ENCODE measurements at places on chromosomes 2 and 18. TPM values are rescaled to one million over a fixed set of nuclear protein-coding genes. Genes with fewer than 3 reads are reported as not detected.

Gene ANAPC1
- polyA plus RNA-seq = 40.3 TPM

Gene CIB4
- polyA plus RNA-seq = 0.83 TPM

Gene DSC2
- polyA plus RNA-seq = 12.4 TPM

Gene ANKRD44
- 24.8 TPM for polyA plus RNA-seq

Gene TANC1
- polyA plus RNA-seq = 59.6 TPM

Gene RAB6C
- polyA plus RNA-seq = 0.51 TPM

DNA sequence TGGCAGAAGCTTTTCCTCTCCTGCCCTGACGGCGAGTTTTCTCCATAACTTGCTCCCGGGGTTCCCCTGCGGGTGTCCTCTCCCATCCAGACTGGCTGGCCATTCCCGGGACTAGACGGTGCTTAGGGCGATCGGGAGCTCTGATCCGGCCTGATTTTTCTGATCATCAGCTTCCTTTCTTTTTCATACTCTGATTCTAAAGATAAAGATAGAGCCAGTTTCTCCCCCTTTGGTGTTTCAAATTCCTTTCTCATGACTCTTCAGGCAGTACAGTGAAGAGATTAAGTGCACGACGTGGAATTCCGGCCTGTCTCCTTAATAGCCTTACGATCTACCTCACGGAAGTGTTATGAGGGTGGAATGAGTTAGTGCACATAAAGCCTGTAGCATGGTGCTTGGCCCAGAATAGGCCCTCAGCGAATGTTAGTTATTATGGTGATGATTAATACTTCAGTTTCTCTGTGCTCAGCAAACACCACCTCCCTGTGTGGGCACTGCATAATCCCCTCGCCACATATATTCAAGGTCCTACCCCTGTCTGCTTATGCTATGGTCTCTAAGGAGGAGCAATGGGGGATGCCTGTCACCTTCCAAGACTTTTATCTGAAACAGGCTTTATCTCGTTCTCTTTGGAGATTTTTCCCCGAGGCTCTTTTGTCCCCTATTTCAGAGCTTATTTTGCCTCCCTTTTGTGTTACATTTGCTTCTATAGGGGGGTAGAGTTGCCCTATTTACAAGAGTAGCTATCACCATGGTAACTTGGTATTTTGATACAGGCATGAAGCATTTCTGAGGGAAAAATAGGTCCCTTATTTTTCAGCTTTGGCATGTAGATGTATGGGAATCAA, 254.8 kb downstream of the CDH2 start:
- DNase-seq = no peak

DNA sequence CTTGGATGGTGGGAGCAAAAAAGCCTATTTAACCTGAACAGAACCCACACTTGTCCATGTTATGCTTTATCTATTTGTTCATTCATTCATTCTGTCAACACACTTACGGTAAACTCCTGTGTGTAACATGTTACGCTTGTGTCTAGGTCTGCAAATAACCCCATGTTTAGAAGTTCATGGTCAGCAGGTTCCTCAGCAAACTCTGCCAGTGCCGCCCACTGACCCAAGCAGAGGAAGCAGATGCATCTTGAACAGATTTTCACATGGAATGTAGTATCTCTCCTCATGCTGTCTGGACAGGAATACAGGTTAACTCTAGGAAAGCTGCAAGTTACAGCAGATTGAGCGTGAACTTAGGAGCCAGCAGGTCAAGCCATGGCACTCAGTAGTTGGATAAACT, 213.7 kb upstream of the COPS8 start:
- no peak for DNase-seq

GRCh38 chr2:210387074-210387473, 72.1 kb upstream of the MYL1 start:
- no peak for DNase-seq

- DNase-seq = no peak
Measured at GRCh38 chr2:131039908-131040660, 53.2 kb downstream of the FAM168B start.

- no peak for DNase-seq
Measured at GRCh38 chr2:156190517-156190916, 142.0 kb downstream of the NR4A2 start.

DNA sequence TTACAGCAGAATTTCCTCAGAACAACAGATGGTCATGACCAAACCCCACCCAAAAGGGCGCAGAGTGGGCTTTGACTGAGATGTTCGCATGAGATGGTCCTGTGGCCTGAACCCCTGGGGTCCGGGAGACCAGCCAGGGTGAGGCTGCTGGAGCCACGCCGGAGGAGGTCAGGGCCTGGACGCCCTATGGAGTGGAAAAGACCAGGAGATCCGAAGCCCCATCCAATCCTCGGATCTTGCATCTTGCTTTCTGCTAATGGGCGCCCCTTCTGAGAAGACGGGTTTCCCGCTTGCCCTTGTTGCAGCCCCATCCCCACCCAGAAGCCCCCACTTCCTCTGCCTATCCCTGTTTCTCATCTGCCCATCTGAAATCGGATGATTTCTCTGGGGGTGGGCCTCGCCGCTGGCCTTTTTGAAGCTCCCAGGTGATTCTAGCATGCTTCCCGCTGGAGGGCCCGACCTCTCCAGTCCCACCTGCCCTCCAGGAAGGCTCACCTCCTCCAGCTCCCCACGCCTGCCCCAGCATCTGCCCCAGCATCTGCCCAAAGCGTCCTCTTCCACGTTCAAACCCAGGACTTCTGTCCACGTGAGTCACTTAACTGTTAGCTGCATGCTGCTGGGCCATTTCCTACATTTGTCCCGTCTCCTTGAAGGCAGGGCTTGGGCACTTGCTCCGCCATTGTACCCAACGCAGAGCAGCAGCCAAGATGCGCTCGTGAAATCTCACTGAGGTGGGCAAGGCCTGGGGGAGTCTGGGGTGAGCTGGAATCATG, 4.3 kb upstream of the CNDP1 start:
- DNase-seq = no peak

DNA sequence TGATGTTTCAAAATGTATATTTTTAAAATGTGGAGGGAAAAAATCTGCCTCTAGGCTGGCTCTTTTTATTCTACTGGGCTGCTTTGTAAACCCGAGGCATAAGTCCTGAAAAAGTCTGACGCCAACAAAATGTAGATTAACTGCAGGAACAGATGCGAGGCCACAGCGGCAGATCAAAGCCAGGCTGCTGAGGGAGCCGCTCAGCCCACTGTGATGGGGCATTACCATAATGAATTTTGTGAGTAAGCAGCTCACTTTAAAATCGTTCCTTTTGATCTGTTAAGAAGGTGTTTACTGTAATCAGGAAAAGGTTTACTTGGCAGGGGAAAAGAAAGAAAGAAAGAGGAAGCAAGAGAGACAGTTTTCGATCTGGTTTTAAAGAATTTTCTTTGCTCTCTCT, 269.0 kb downstream of the ICOS start:
- no peak for DNase-seq

- no peak for DNase-seq
Measured at GRCh38 chr2:230127195-230127594, 58.5 kb upstream of the SLC16A14 start.

- DNase-seq = no peak
Measured at GRCh38 chr2:102932501-102932900, 170.7 kb downstream of the TMEM182 start.

DNA sequence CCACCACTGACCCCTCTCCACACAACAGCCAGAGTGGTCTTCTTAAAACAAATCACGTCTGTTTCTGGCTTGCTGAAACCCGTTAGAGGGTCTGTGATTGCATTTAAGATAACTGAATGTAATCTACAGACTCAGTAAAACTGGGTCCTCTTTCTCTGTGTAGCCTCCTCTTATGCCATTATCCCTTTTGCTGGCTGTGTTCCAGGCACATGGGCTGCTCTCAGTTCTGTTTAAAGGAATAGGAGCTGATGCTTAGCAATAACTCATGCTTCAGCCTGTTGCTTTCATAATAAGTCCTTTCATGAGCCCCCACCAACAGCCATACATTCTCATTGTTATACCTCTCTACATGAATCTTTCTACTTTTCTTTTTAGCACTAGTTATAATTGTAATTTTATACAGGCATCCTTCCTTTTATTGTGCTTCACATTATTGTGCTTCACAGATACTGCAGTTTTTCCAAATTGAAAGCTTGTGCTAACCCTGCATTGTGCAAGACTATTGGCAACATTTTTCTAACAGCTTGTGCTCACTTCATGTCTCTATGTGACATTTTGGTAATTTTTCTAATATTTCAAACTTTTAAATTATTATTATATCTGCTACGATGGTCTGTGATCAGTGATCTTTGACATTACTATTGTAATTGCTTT, 782.6 kb downstream of the MBD2 start:
- DNase-seq = no peak

DNA sequence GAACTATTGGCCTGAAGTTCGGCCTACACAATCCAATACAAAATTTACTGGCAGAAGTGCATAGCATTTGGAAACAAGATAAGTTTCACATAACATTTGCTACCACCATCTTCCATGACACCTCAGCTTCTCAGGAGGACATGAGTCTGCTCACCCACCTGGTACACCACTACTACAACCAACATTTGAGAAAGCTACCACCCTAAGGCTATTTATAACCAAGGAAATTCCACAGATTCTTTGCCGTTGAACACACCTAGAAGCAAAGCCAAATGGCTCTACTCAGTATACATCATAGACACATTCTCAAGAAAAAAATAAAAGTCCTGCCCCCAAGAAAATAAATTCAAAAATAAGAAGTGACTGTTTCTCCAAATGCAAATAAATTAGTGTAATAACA, 145.3 kb downstream of the SPAG16 start:
- DNase-seq = no peak

DNA sequence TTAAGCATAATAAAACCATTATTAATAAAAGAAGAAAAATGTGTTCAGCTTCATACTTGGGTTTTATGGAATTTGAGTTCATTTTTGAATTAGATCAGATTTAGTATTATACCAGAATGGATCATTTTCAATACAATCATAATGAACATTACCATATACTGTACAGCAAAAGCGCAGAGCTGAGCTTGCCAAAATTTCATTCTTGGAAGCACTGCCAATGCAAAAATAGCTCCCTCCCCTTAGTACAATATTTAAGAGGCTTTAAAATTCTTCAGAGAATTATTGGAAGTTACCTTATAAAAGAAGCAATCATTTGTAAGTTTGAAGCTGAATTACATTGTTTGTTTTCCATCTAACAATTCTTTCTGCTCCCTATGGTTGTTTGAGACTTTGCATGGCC, 938.1 kb upstream of the SLC39A10 start:
- no peak for DNase-seq

Measured in right lung (tissue), 10 donors.